ENCODE measurements at places on chromosomes 1 and 21. TPM values are rescaled to one million over a fixed set of nuclear protein-coding genes. Genes with fewer than 3 reads are reported as not detected.

DNA sequence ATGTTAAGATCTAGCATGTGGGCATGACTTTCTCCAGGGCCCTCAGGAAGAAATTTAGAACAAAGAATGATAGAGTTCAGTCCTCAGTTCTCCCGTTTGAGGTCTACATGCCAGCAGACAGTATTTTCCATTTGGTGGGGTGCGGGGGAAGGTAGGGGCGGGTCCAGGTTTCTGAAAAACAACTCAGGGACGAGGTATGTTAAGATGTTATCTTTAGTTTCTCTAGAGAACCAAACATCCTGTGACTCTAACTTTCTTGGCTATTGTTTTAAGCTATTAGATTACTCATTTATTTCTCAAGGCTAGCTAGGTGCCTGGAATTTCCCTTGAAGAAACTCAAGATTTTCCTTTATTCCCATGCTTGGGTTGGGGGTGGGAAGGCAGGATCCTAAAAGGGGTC is 42.3 kb upstream of the SYT14 start:
- DNase-seq = no peak

DNA sequence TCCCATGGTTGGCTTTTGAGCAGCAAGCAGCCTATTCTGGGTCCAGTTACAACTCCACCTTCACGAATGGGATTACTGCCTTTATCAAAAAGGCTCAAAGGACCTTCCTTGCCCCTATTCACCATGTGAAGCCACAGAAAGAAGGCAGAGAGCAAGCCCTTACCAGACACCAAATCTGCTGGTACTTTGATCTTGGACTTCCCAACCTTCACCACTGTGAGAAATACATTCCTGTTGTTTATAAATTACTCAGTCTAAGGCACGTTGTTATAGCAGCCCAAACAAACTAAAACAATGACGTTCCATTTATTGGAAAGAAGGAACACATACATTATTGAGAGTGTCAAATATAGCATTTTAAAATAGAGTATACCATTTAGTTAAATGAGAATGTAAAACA is 1557.9 kb downstream of the PLA2G4A start:
- no peak for DNase-seq

- DNase-seq = no peak
Measured at GRCh38 chr21:35792569-35793305, 267.6 kb downstream of the SETD4 start.

GRCh38 chr1:33815061-33815460 is 48.8 kb upstream of the HMGB4 start:
- no peak for DNase-seq

- DNase-seq = no peak
Measured at GRCh38 chr1:203402629-203403337, 51.9 kb upstream of the FMOD start.

GRCh38 chr1:10973552-10973951 is 38.9 kb upstream of the TARDBP start:
- no peak for DNase-seq

RGS13 gene
- total RNA-seq = 1.2 TPM

ABCG1 gene
- 4.4 TPM for total RNA-seq

SYPL2 gene
- 0.14 TPM for total RNA-seq

CRABP2 gene
- total RNA-seq = 676 TPM

ANKRD34A gene
- total RNA-seq = 0.86 TPM

OR2AK2 gene
- not detected for total RNA-seq

RNU1-1 gene
- total RNA-seq = 3,945 TPM

All from mesothelial cell of epicardium (in vitro differentiated cells).